A549 treated with DMSO at 1 μM for 4 hours (cell line): ENCODE measurements at places on chromosomes 3 and 15. TPM values are rescaled to one million over a fixed set of nuclear protein-coding genes. Genes with fewer than 3 reads are reported as not detected.

The PRR23B gene
- not detected in 5 replicates for total RNA-seq

The PLCL2 gene
- total RNA-seq, result 6.4 to 8.8 TPM (median 7.1 TPM) in 5 replicates

The TTLL13 gene
- total RNA-seq, result 0.14 to 0.16 TPM (median 0.15 TPM) in 4 of 5 replicates, not detected in the other

The CHDH gene
- total RNA-seq, result 2.2 to 3.2 TPM (median 2.6 TPM) in 5 replicates

The SOX2 gene
- total RNA-seq, result 0.75 to 1.2 TPM (median 1.0 TPM) in 5 replicates

The TEX55 gene
- total RNA-seq, result not detected in 5 replicates

The GATA2 gene
- 5.0 to 5.5 TPM (median 5.0 TPM) in 5 replicates for total RNA-seq

The ITGA11 gene
- 2.9 to 8.7 TPM (median 6.3 TPM) in 5 replicates for total RNA-seq

The GOLGA8S gene
- 0.07 to 0.18 TPM (median 0.17 TPM) in 5 replicates for total RNA-seq

The TMEM212 gene
- not detected in 5 replicates for total RNA-seq

The SAMD7 gene
- not detected in 5 replicates for total RNA-seq

The AGBL1 gene
- total RNA-seq, result not detected in 5 replicates

The ZNF860 gene
- 0.97 to 1.5 TPM (median 1.1 TPM) in 5 replicates for total RNA-seq

The LMCD1 gene
- 75.6 to 119 TPM (median 81.9 TPM) in 5 replicates for total RNA-seq

The CTXND1 gene
- total RNA-seq, result 0.01 to 0.02 TPM (median 0.01 TPM) in 3 of 5 replicates, not detected in the others

The GRK7 gene
- total RNA-seq, result 0.02 TPM in 1 of 5 replicates, not detected in the others

The CDHR4 gene
- 0.15 to 0.46 TPM (median 0.30 TPM) in 5 replicates for total RNA-seq

The LRTM1 gene
- not detected in 5 replicates for total RNA-seq

The ASB14 gene
- total RNA-seq, result not detected in 5 replicates

The CLRN1 gene
- total RNA-seq, result not detected in 5 replicates

The POLG gene
- total RNA-seq, result 45.6 to 54.7 TPM (median 53.7 TPM) in 5 replicates

The FBXW12 gene
- not detected in 5 replicates for total RNA-seq

The DUOXA2 gene
- not detected in 5 replicates for total RNA-seq

The KBTBD13 gene
- total RNA-seq, result 0.02 TPM in 1 of 5 replicates, not detected in the others

The MEX3B gene
- total RNA-seq, result 4.6 to 6.7 TPM (median 5.4 TPM) in 5 replicates

The TGM4 gene
- total RNA-seq, result 0.05 to 0.09 TPM (median 0.07 TPM) in 3 of 5 replicates, not detected in the others

The SPPL2A gene
- 81.9 to 114 TPM (median 111 TPM) in 5 replicates for total RNA-seq

The SLC9C1 gene
- not detected in 5 replicates for total RNA-seq

The CLDN18 gene
- total RNA-seq, result not detected in 5 replicates

The CCR8 gene
- not detected in 5 replicates for total RNA-seq
